ENCODE measurements at places on chromosomes 2 and 18.

GRCh38 chr2:74869517-74869916, 35.6 kb downstream of the HK2 start:
- DNase-seq = no peak

GRCh38 chr2:146124741-146125140, 1604.8 kb upstream of the ZEB2 start:
- DNase-seq = no peak

DNA sequence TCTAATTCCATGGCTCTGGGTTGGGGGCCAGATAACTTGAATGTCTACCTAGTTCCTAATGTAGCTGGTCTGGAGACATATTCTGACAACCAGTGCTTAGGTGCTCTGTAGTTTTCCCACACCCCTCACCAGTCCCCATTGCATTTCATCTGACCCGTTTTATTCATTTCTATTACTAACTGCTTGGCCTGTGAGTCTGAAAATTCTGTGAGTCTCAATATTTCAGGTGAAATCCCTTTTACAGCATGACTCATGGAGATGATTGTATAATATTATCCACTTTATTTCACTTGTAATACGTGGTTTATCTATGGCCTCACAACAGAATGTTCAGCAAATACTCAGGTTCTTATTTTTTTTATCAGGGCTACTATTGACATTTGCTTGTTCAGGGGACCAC, 103.7 kb upstream of the UGP2 start:
- no peak for DNase-seq

DNA sequence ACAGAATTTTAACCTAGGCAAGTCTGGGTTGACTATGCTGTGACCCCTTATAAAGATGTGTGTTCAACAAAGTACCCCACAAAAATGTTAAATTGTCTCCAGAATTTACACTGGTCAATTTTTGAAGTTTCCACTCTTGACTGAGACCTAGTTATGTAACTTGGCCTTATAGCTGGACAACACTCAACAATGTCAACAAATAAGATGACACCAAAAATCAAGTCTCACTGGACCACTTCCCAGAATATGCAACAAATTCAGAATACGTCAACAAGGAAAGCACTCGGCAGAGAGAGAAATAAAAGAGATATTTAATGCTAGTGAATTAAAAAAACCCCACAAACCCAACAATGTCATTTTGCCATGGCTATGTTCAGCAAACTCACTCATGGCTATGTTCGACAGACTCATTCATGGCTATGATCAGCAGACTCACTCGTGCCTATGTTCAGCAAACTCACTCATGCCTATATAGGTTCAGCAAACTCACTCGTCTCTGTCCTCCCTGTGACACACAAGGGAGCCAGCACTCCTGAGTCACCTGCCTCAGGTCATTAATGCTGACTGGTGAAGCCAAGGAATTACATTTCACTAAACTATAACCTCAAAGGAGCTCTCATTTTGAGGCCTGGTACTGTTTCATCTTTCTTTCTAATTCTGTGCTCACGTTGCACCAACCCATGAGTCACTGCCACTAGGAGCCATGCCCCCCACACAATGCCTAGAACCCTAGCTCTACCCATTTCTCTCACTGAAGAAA, 72.7 kb downstream of the PTPN2 start:
- DNase-seq = no peak

DNA sequence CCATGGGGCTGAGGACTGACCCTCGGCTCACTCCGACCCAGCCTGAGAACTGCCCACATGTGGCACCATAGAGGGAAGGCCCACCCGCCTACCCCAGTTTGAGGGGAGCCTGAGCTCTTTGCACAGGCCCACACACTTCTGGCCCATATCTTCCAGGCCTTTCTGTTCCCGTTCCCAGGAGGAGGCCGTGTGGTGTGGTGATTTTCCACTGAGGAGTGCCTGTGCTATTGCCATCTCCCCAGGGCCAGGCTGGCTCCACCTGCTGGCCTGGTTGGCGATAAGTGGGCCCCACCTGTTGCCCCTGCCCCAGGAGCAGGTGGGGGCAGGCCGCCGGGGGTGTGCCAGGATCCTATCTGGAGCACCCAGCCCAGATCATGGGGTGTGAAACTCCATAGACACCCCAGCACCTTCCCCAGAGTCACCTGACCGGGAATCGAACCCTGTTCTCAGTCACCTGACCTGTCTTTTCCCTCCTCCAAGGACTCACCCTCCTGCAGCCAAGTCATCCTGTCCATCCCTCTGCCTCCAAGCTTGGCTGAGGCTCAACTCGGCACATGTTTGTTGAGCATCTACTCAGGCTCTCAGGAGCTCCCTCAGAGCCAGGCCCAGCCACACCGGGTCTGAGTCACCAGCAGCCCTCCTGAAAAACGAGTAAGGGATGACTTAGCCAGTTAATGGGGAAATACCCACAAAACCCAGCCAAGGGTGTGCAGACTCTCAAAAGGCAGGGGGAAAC, 120.1 kb downstream of the CYP26B1 start:
- peak; percentile 17 for DNase-seq

- no peak for DNase-seq
These were observed 109.5 kb downstream of the DYNAP start for GRCh38 chr18:54700580-54700979.

GRCh38 chr18:36329684-36330434, 32.3 kb downstream of the FHOD3 start:
- DNase-seq = no peak
